ENCODE measurements at places on chromosomes 16 and 17.

- DNase-seq: no peak
Measured at GRCh38 chr16:23104032-23104955, 45.0 kb downstream of the USP31 start.

- no peak for DNase-seq
Measured at GRCh38 chr16:87410968-87411367, 18.8 kb downstream of the MAP1LC3B start.

- DNase-seq: no peak
Measured at GRCh38 chr16:35176449-35176848, 1717.0 kb downstream of the TP53TG3F start.

GRCh38 chr17:62611728-62612127 is 15.7 kb upstream of the MRC2 start:
- DNase-seq: no peak

Measured in AG09309 (cell line).